ENCODE measurements at places on chromosomes 1 and 21.

DNA sequence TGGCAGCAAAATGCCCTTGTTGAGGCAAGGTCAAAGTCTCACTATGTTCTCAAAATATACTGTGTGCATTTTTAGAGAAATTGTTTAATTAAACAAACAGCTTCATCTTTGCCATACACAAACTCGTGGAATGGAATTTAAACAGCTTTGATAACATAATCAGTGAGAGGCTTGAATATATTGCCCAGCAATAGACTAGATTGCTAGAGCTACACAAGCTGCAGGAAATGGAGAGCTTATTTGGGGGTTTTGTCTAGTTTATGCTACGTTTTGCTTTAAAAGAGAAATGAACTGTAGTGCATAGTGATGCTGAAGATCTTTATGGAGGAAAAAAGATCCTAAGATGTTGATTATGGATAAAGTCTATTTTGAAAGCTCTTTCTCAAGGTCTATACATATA, 166.8 kb upstream of the HMCN1 start:
- DNase-seq: no peak

DNA sequence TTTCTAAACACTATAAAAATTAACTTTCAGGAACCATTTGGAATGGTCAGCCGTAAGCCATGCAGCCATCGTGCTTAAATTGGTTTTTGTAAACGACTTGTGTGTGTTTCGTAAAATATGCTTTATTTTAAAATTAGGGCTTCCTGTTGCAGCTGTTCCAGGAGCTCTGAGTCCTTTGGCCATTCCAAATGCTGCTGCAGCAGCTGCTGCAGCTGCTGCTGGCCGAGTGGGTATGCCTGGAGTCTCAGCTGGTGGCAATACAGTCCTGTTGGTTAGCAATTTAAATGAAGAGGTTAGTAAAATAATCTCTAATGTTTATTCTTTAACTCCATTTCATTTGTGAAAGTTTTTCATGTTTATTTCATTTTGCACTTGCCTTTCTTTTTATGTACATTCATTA, 83.1 kb downstream of the PTBP2 start:
- no peak for DNase-seq

DNA sequence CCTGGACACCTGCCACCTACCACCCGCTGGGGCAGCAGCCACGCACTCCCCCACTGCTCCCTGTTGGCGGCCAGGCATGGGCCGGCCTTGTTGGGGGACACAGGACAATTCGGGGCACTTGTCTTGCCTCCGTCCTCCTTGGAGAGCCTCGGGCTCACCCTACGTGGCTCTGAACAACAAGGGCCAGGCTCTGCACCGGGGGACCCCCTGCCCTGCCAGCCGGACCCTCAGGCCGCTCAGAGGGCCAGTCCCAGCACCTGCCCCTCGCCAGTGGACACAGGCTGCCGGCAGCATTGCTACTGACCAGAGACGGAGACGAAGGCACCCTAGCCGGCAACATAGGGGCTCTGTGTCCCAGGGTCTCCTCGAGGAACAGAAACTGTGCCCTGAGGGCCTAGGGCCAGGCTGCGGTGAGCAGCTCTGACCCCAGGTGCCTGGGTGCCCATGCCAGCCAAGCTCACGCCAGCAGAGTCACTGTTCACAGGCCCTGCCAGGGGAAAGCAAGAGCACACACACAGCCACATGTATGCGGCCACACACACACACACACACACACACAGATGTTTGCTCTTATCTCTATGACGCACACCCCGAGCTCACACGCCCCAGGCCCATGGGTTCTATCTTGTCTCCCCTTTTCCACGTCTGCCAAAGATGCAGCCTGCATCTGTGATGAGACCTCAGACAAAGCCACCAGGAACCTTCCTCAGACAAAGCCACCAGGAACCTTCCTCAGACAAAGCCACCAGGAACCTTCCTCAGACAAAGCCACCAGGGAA, 45.9 kb downstream of the MORN1 start:
- DNase-seq: no peak

DNA sequence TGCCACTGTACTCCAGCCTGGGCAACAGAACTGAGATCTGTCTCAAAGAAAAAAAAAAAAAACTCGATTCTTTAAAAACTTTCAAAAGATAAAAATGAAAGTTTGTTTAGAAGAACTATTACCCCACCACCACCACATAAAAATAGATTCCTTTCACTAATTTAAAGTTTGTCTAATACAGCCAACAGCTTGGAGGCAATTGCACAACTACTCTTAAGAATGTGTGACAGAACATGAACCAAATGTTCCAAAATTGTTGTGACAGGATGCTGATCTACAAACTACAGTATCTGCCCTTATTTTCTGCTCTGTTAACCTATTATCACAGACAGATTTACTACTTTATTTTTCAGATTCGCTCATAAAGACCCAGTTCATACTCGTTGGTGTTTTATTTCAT, 5.5 kb upstream of the TGFBR3 start:
- no peak for DNase-seq

DNA sequence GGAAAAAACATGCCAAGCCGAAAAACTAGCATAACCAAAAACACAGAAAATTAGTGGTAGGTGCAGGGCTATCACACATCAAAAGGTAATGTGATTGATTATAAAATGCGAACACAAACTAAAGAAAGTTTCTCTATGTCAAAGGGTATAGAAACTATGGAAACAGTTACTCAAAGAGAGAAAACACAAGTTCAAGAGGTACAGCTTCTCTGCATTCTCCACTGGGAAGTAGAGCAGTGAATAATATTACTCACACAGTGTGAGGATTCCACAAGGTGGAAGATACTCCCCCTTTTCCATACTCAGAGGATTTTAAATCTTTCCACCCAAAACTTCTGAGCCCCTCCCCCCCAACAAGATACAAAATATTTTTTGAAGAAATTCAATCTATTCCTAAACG, 18.6 kb downstream of the AKT3 start:
- peak; percentile 32 for DNase-seq

GRCh38 chr1:117812869-117813511, 116.4 kb downstream of the GDAP2 start:
- DNase-seq: no peak

- DNase-seq: no peak
These were observed 233.4 kb downstream of the TM2D1 start for GRCh38 chr1:61491497-61491896.

- DNase-seq: no peak
These were observed 119.1 kb downstream of the TPTE start for GRCh38 chr21:10640446-10640845.
